NCI-H446 treated with DMSO at 0.1 percent for 48 hours (cell line): ENCODE measurements at places on chromosomes 5 and 9.

- no peak for DNase-seq
These were observed 45.0 kb downstream of the MCCC2 start for GRCh38 chr5:71632168-71632567.

GRCh38 chr5:113166261-113166660 lies 189.7 kb downstream of the DCP2 start:
- DNase-seq = no peak

DNA sequence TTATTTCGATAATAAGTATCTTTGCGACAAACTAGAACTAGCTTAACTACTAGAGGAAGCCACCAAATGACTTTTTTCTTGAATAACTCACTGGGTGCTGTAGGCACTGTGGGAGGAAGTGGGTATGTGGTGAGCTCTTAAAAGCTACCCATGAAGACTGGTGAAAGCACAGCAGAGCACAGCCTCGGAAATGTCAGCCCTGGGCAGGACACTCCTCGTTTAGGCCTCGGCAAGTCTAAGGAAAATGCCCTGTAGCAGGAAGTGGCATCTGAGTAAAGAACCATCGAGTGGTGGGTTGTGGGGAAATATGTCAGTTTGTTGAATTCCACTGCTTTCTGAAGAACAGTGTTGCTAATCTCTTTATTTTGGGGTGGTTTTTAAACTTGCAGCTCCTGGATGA lies 44.0 kb upstream of the NCS1 start:
- no peak for DNase-seq

DNA sequence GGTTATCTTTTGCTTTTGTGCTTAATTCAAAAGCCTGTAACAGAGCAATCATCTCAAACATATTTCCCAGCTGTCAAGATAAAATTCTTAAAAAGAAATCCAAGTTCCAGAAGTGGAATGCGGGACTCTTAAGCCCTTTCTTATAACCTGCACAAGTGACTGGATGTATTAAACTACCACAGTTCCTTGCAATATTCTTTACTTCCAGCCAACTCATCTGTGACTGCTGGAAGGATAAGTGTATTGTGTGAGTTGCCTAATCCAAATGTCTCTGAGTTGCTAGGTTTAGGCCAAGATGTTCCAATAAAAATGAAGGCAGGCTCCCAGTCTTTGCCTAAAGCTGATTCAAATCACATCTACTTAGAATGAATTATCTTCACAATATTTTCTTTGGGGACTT lies 159.2 kb upstream of the SLC24A2 start:
- no peak for DNase-seq

GRCh38 chr5:128477944-128478343 lies 60.1 kb downstream of the FBN2 start:
- no peak for DNase-seq

- DNase-seq = no peak
These were observed 331.9 kb upstream of the KLF9 start for GRCh38 chr9:70746316-70746715.

DNA sequence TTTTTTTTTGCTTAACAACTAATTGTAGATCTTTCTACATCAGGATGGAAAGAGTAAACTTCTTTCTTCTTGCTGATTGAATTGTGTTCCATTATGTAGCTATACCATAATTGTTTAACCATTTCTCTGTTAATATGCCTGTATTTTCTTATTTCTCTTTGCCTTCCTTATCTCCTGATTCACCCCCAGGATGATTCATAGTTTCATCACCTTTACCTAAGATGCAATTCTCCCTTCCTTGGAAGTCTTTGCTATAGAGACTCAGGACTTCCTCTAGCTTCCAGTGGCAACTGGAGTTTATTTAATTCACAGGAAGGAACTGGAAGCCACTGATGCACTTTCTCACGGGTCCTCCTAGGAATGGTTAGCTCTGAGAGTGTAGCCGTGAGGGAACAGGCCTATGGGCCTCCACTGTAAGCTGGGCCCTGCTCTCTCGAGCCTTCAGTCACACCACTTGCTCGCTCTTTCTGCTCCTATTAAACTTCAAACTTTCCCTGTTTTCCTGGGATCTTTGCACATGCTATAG lies 83.1 kb downstream of the FGF1 start:
- no peak for DNase-seq

DNA sequence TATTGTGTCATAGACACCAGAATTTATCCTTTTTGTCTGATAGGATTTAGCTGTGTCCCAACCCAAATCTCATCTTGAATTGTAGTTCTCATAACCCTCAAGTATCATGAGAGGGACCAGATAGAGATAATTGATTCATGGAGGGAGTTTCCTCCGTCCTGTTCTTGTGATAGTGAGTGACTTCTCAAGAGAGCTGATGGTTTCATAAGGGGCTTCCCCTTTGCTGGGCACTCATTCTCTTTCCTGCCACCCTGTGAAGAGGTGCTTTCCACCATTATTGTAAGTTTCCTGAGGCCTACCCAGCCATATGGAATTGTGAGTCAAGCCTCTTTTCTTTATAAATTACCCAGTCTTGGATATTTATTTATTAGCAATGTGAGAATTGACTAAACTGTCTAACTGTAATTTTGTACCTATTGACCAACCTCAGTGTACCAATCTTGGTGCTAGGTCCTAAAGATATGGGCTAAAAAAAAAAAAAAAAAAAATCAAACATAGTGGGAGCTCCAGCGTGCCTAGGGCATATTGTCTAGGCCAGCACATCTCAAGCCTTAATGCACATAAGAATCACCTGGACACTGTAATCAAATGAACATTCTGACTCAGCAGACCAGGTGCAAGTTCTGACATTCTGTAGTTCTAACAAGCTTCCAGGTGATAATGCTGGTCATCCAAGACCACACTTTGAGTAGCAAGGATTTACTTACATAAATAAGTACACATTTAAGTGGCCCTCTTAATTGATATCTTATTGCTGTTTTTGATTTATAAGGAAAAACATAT lies 30.5 kb downstream of the ST8SIA4 start:
- no peak for DNase-seq
